ENCODE measurements at places on chromosomes 1 and 21.

GRCh38 chr21:35088319-35088771, 39.2 kb upstream of the RUNX1 start:
- DNase-seq: no peak

DNA sequence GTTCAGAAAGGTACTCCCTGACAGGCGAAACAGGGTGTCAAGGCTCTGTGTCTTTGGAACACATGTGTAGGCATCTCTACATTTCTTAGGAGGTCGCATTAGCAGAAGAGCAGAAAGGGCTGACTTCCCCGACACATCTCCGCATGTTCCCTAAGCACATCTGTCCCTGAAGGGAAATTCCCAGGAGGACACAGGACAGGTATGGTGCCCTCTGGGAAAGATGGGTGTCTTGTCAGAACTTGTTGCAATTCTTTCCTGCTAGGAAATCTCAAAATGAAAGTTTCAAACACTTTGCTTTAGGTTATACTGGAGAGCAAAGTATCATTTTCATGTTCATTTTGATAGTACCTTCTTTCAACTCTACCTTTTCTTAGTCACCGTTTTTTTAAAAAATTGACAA, 2.0 kb downstream of the DSCAM start:
- DNase-seq: no peak

DNA sequence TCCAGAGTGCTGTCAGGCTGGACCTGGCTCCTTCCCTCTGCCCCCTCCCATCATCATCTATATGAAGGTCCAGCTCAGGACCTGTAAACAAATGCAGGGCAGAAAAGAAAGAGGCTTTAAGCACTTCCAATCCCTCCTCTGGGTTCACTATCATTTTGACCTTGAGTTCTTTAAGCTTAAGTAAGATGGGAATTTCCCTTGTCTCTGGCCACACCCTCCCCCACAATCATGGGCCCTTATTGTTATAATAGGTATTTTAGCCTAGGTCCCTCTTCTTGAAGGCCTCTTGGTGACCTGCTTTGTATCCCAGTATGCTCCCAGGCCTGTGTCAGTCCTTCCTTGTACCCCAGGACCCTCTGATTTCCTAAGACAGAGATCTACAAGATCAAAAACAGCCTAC, 45.1 kb upstream of the EPS15 start:
- DNase-seq: no peak

DNA sequence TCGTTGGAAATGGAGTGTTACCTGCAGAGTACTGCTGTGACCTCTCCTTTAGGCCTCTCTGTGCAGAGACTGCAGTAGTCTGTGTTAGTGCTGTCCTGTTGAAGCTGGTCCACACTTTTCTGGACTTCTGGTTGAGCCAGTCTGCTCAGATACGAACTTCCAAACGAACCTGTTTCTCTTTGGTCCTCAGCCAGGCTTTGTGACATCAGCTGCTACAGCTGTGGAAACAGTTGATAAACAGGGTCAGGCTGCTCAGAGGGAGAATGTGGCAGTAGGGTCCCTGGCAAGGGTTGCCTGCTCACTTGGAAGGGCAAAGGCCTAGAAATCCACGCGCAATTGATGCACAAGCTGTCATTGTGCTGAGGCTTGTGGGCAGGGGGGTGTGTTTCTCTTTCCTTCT, 98.8 kb downstream of the NOS1AP start:
- no peak for DNase-seq

GRCh38 chr1:27957655-27958054, 2.1 kb upstream of the XKR8 start:
- DNase-seq: no peak

GRCh38 chr21:16770266-16770665, 742.6 kb upstream of the CXADR start:
- DNase-seq: no peak

GRCh38 chr1:18262726-18263125, 155.1 kb downstream of the IGSF21 start:
- no peak for DNase-seq

GRCh38 chr1:27862671-27863537, 9.4 kb upstream of the THEMIS2 start:
- DNase-seq: no peak

GRCh38 chr1:165960136-165960535, 132.7 kb downstream of the UCK2 start:
- DNase-seq: no peak

- DNase-seq: no peak
These were observed 14.7 kb upstream of the GPR37L1 start for GRCh38 chr1:202107801-202108731.

DNA sequence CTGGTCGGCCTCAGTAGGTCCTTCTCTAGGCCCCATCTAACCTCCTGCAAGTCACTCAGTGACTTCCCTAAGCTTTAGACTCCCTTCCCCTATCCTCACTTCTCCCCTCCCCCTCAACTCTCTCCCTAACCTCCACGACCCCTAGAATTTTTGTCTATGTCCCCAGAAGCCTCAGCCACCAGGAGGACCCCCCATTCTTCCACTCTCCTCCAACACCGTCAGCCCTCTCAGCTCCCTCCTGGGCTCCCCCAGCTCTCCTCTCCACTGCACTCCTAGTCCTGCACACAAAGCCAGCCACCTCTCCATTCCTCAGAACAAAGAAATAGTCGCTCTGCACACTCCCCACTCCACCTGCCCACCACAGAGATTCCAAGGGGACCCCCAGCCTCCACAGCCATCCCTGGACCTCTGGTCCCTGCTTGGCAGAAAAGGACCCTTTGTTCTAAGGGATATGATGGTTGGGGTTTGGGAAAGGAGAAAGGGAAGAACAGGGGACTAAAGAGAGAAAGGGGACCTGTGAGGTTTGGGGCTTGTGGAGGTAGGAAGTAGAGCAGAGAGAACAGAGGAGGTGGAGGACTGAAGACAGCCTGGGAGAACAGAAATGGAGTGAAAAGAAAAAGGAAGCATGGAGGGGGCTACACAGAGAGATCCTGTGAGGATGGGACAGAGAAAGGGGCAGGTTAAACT, 2.8 kb downstream of the ARHGEF2 start:
- no peak for DNase-seq

- DNase-seq: no peak
These were observed 1.3 kb downstream of the ARL8A start for GRCh38 chr1:202143011-202143767.

DNA sequence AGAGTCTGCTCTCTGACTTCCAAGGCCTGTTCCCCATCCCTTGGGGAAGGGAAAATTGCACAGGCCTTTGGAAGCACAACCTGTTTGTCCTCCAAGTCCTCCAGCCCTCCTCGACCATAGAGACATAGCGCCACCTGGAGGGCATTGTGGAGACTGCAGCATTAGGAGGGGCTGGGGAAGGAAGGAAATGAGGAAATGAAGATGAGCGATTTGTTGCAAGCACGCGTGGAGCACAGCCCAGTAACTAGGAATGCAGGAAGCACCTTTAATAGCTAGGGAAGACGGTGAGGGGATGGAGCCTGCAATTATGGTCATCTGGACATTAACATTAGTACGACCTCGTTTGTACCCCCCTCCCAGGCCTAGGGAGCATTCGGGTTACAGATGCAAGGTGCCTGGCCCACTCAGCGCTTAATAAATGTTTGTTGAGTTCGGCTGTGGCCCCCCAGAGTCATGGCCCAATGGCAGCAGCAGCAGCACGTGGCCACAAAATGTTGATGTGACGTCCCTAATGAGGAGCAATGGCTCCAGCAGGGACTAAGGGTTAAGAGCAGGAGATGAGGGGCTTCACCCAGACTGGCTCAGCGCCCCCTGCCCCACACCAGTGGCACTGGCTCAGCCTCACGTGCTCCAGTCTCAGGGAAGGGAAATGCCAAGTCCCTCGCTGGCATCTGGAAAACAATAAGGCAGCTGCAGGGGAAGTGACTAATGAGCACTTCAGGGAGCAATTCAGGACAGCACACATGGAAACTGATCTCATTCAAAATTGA, 8.0 kb upstream of the CAMK2N1 start:
- peak; percentile 27 for DNase-seq

DNA sequence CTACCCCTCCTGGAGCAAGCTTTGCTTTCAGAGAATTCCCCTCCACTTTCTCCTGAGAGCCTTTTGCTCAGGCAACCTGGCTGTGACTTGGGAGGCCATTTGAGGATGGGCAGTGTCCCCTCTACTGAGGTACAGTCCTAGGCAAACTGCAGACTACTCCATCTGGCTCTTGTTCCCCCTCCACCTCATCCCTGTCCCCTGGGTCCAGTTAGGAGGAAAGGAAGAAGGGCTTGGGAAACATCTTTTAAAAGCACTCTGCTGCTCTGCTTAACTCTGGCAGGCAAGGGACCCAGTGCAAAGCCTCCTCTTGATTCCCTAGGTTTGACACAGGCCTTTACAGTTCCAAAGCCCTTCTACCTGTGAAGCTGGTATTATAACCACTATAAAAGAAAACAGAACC, 108.2 kb downstream of the NAV1 start:
- no peak for DNase-seq

DNA sequence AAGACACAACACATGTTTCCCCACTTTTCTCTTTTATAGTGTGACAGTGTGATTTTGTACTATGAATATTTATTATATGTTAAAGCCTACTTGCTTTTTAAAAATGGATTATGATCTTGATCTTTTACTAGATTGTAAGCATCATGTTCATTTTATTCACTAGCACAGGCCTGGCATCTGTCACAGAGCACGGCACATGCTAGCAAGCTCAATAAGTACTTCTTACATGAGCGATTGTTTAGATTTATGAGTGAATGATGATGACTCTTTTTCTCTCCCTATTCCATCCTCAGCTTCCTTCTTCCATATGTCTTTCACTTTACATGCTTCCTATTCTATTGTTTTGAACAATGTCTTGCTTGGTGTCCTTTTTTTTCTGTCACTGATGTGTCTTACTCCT, 1454.1 kb downstream of the MRPL39 start:
- DNase-seq: no peak

- DNase-seq: no peak
These were observed 170.7 kb upstream of the IRF2BP2 start for GRCh38 chr1:234780531-234781162.

DNA sequence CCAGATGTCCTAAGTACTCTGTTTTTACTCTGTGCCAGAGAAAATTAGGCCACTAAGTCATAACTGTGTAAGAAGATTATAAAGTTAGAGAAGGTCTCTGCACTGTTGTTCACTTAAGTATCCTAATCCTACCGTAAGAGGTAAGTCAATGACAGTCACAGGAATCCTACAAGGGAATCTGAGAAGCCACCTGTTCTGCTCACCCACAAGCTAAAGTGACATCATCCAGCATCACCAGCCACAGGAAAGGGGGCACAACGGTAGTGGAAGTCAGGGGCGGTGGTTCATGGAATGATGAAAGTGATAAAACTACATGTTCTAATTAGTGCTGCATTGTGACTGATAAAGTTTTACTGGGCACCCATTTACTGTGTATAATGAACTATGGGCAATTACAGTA, 92.7 kb downstream of the PLD5 start:
- no peak for DNase-seq

DNA sequence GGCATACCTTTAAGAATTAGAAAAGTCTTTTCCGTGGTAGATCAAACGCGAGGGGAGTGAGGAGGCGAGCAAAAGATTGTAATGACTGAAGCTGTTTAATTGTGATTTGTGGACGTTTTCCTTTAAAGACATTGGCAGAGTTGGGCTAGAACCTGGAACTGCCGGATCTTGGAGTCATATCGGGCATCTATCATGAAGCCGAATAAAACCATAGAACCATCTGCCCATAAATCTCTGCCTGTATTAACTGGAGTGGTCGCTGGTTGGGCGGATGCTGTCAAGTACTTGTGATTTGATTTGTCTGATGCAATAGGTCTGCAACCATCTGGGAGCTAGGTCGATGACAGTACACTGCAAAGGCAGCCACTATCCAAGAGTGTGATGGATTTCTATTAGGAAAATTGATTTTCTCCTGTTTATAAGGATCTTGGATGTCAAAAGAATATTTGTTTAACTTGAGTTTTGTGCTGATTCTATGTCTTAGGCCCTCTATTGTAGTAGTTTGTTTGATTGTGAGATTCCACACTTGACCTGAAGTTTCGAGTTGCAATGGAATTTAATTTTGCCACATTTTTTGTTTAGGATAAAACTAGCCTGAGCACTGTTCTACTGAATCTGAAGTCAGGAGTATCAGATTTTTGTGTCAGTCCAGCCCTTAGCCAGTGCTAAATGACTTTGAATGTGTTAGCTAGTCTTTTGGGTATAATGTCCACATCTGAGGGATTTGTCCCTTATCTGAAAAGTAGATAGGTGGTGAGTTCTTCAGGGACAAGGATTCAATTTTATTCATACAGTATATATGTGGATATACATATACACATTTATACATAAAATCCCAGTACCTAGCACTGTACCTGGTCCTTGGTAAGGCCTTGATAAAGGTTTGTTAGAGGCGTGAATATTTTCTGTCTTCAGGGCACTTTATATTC, 1.2 kb downstream of the SARS1 start:
- no peak for DNase-seq

GRCh38 chr21:34744801-34745200, 76.0 kb downstream of the CLIC6 start:
- no peak for DNase-seq

DNA sequence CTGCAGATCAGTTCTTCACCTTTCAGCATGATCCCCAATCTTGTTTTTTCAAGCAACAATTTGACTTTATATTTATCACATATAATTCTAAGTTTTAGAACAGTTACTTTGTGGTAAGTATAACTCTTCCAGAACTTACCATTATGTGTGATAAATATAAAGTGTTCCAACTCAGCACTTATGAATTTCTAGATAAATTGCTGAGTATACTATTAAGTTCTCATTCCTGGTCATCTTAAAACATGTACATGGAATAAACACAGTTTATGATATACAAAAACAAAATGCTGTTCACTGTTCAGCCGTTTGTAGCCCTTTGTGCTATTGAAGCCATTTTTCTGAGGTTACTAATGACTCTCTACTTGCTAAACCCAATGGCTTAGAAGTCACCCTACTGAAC, 5.1 kb upstream of the XPR1 start:
- DNase-seq: no peak

GRCh38 chr21:32350981-32351380, 41.8 kb downstream of the URB1 start:
- no peak for DNase-seq

- DNase-seq: no peak
These were observed 8.7 kb upstream of the COL6A1 start for GRCh38 chr21:45972716-45973474.

DNA sequence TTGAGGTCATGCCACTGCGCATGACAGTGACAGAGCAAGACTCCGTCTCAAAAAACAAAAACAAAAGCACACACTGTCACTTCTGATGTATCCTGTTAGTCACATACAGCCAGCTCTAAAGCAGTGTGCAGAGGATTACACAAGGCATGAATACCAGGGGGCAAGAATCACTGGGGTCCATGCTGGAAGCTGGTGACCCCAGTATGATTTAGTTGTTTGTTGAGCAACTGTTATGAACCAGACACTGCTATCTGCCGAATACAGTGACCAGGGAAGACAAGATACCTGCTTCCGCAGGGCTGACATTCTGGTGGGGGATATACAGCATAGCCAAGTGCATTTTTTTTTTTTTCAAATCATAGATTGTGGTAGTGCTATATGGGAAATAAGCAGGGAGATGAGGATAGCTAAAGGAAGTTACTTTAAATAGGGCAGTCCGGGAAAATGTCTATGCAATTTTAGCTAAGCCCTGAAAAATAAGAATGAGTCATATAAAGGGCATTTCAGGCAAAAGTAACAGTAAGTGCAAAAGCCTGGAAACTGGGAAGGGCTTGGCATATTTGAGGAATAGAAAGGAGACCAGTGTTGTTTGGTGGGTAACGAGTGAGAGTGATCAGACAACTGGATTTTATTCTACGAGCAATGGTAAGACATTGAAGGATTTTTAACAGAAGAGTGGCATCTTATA, 69.7 kb downstream of the ADSS2 start:
- DNase-seq: no peak

- DNase-seq: no peak
These were observed 22.2 kb downstream of the ARHGEF16 start for GRCh38 chr1:3476666-3477065.

- DNase-seq: no peak
These were observed 27.8 kb upstream of the CYP4A11 start for GRCh38 chr1:46969014-46969619.
